Pericardium fibroblast (primary cell): ENCODE measurements at places on chromosomes 7 and 10. TPM values are rescaled to one million over a fixed set of nuclear protein-coding genes. Genes with fewer than 3 reads are reported as not detected.

KEL gene
- total RNA-seq, result not detected in 2 replicates

CBX3 gene
- 78.4 and 84.1 TPM in 2 replicates for total RNA-seq

NEUROD6 gene
- not detected in 2 replicates for total RNA-seq

TLX1 gene
- total RNA-seq, result not detected in 2 replicates

IRF5 gene
- not detected in 2 replicates for total RNA-seq

FXYD4 gene
- not detected in 2 replicates for total RNA-seq

LRGUK gene
- total RNA-seq, result under 0.01 TPM in 2 replicates

ELMO1 gene
- 2.8 and 4.6 TPM in 2 replicates for total RNA-seq

NANOS1 gene
- total RNA-seq, result 5.2 and 6.0 TPM in 2 replicates

CASD1 gene
- total RNA-seq, result 6.2 and 7.4 TPM in 2 replicates

ABCB1 gene
- not detected in 2 replicates for total RNA-seq

PHKG1 gene
- 0.09 and 0.12 TPM in 2 replicates for total RNA-seq

CDC14C gene
- not detected in 2 replicates for total RNA-seq
